Testis (tissue), 5 donors: ENCODE measurements at places on chromosomes 11 and 22. TPM values are rescaled to one million over a fixed set of nuclear protein-coding genes. Genes with fewer than 3 reads are reported as not detected.

TBX1 gene
- 43.4 TPM for total RNA-seq

- no peak for DNase-seq
These were observed 56.6 kb downstream of the FBXO7 start for GRCh38 chr22:32531228-32531627.

GRCh38 chr11:5227681-5228080 is 810 bp upstream of the HBB start:
- no peak for DNase-seq

- DNase-seq, result no peak
These were observed 46.2 kb downstream of the TPCN2 start for GRCh38 chr11:69094915-69095290.

- no peak for DNase-seq
These were observed 7.8 kb upstream of the RBM4B start for GRCh38 chr11:66685276-66686099.

DNA sequence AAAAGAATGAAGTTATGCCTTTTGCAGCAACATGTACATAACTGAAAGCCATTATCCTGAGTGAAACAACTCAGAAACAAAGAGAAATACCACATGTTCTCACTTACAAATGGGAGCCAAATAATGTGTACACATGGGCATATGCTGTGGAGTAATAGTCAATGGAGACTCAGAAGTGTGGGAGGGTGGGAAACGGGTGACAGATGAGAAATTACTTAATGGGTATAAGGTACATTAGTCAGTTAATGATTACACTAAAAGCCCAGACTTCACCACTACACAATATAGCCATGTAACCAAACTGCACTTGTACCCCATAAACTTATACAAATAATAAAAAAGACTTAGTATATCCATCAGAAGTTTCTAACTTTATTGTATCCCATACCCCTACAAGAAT is 674.1 kb upstream of the ARHGAP42 start:
- no peak for DNase-seq

DNAJB13 gene
- 8.1 TPM for total RNA-seq

CHST1 gene
- 6.2 TPM for total RNA-seq

DNA sequence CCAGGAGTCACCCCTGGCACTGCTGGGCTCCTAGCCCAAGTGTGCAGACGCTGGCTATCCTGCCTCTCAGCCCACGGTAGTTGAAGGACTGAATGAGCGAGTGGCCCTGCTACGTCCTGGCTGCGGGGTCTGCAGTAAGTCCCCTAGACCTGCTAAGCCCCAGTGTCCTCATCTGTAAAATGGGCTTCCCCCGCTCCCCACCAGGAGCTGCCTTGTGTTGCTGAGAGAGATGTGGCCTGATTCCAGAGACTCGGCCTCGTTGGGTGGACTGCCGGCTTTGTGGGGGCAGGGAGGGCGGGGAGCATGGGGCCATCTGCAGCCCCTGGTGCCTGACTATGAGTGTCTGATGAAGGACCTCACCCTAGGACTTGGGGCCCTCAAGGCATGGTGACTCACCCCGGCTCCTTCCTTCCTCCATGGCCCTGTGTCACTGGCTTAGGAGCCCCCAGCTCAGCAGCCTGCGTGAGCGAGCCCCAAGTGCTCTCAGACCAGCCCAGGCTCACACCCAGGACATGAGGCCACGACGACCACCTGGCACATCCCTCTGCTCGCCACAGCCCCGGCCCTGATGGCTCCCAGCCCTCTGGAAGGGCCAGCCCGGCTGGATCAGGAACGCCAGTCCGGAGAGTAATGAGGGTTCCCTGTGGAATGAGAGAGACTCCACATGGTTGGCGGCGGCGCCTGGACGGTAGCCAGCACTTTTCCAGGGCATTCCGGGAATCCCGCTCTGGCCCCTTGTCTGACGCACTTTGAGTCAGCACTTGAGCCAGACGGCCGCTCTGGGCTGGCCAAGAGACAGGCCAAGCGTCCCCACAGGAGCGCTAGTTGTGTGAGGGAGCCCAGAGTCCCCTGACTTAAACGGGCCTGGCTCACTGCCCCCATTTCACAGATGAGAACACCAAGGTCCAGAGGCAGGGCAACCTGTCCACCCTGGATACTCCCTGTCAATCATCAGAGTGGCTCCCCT is 50.5 kb upstream of the SHISAL1 start:
- peak; percentile 50 for DNase-seq

DNA sequence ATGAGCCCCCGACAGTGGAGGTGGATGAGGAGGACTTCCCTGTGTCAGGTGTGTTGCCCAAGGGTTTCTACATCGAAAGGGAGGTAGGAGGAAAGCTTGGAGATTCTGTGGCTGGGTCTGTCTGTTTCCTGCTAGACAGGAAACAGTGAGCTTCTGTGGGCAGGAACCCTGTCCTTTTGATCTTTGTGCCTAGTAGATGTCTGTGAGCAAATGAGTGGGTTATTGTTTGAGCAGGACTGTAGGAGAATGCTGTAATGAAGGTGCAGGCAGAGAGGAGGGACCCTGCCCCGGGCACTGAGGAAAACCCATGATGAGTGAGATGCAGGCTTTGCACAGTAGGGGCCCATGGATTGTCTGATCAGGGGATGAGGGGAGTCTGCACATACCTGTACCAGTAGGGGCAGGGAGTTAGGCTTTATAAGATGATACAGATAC is 14.0 kb downstream of the USP35 start:
- no peak for DNase-seq

CPT1A gene
- total RNA-seq, result 49.1 TPM

PARVG gene
- 9.7 TPM for total RNA-seq

DNA sequence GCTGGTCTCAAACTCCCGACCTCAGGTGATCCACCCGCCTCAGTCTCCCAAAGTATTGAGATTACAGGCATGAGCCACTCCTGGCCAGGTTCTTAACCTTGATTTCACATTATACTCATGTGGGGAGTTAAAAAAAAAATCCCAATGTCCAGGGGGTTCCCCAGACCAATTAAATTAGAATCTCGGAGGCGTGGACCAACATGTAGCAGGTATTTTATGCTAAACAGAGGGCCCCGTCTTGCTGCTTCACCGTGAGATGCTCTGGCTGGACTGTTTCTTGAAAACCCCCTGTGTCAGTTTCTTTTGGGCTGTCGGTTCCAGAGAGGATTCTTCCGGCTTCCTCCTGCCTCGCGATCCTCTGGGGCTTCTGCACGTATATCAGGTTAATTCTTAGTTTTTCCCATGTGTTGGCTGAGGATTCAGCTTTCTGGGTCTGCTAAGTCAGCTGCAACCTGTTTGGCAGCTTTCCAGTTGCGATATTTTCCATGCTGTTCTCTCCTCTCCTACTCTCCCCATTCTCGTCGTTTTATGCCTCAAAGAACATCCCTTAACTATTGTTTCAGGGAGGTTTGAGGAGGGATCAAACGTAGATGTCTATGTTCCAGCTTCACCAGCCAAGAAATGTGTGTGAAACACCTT is 50.6 kb upstream of the ACCSL start:
- DNase-seq, result no peak

DNA sequence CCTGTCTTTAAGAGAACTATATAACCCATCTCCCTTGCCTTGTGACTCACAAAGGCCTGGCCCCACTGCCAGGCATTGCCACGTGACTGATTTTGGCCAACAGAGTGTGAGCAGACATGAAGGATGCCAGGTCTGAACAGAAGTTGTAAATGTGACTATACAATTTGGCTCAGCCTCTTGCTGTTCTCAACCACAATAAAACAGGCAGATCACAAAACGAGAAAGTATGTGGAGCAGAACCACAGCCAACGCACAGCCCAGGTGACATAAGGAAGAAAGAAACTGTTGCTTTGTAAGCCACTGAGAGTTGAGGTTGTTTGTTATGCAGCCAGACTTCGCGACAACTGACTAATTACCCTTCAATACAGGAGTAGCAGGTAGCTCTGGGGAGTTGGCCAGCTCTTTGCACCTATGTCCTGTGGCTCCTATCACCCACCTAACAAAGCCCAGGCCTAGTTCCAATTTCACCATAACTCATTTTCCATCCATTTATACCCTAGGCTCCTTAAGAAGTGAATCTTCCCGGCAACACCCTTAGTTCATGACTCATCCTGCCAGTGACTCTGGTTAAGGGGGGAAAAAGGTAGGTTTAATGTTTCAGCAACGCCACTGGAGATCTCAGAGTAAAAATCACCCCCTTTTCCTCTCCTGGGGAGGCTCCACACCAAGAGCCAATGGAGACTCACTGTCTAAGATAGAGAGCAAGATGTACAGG is 53.7 kb downstream of the GALNT18 start:
- no peak for DNase-seq

NRIP3 gene
- 55.1 TPM for total RNA-seq

DNA sequence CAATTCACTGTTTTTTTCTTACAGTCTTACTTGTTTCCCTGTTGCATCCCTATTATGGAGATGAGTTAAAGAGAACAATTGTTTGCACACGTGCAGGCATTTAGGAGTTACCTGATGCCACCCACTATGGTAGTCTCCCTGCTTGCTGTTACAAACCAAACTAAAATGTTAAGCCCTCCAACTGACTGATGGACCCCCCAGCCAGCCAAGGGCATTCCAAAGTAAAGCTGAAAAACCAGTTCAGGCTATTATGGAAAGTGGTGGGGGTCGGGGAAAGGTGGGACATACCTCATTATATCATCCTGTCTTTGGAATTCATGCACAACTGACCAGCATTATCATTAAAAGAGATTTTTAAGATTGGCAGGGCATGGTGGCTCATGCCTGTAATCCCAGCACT is 47.0 kb upstream of the GNAZ start:
- DNase-seq, result no peak

DNA sequence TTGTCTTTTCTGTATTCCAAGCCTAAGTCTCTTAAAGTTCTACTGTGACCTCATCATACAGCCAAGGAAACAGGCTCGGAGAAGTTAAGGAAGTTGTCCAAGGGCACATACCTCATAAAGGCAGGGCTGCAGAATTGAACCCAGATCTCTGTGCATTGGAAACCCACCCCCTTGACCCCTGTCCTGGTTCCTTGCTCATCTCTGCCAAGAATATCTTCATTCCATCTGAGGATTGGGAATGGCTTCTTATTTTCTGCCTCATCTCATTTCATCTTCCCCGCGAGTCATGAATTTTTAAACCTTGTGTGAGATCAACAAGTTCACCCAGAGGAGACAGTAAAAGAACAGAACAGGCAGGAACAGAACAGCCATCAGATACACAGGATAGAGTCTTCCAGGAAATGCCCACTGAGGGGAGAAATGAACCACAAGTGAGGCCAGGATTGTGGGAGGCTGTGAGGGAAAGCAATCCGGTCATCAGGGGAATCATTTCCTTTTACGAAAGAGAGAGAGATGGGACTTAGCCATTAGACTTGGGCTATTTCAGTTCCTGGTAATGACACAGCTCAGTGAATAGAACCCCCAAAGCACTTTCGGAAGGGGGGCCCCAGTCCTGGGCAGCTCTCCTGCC is 34.4 kb upstream of the LRRC10B start:
- no peak for DNase-seq
